ENCODE measurements at places on chromosomes 2 and 18.

- DNase-seq: no peak
Observed at GRCh38 chr2:152352616-152353015, 17.6 kb downstream of the FMNL2 start.

DNA sequence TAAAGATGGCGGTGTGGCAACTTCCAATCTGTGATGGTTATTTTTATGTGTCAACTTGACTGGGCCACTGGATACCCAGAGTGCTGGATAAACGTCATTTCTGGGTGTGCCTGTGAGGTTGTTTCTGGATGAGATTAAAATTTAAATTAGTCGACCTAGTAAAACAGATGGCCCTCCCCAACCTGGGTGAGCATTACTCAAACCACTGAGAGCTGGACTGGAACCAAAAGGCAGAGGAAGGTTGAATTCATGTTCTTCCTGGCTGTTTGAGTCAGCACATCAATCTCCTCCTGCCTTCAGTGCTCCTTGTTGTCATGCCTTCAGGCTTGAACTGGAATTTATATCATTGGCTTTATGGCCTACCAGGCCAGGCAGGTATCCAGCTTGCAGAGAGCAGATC, 190.8 kb upstream of the RGPD4 start:
- no peak for DNase-seq

- DNase-seq: no peak
Observed at GRCh38 chr18:7198326-7198725, 32.6 kb upstream of the LRRC30 start.

DNA sequence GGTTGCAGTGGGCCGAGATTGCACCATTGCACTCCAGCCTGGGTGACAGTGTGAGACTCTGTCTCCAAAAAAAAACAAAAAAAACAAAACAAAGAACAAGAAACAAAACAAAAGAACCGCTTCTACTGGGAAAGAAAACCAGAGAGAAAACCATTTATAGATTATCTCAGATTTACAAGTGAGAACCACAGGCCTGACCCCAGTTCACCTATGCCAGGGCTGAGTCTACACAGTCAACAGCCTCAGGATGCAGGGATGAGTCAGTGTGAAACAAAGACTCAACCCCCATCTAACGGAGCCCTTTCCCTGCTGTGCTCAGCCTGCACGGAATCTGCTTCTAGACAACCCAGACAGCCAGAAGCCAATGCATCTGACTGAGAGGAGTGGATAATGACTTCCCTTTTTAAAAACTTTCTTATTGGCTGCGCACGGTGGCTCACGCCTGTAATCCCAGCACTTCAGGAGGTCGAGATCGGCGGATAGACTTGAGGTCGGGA, 25.5 kb upstream of the YWHAQ start:
- no peak for DNase-seq

- DNase-seq: no peak
Observed at GRCh38 chr18:11689669-11690565, 853 bp downstream of the GNAL start.

- no peak for DNase-seq
Observed at GRCh38 chr2:122864728-122865127, 1109.3 kb downstream of the TSN start.

DNA sequence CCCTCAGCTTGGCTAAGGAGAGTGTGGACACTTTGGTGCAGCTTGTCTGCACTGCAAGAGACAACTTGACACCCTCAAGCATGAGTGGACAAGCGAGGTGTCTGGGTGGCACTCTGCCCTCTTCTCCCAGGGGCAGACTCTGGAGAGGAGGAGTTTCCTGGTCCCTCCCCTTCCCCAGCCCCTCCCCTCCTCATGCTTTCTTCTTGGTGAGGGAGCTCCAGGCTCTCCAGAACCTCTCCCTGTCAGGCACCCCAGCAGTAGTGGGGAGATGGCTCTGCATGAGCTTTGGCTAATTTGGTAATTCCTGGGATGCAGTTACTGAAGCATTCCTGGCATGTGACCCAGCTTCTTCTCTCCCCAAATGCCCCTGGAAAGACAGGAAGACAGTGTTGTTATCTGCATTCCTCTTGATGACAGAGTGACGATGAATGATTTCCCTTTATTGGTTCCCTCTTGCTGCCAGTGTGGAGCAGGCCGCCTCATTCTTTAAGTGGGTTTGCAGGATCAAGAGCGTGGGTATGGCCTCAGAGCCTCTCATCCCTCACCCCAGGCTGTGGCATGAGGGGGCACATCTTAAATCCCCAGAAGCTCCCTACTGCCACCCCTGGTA, 89.2 kb downstream of the STPG4 start:
- no peak for DNase-seq

- no peak for DNase-seq
Observed at GRCh38 chr2:211093743-211094303, 537.4 kb downstream of the CPS1 start.

- peak; percentile 15 for DNase-seq
Observed at GRCh38 chr2:10493075-10493633, 45.0 kb upstream of the ODC1 start.

- peak; percentile 60 for DNase-seq
Observed at GRCh38 chr2:176879426-176879995, 333.1 kb upstream of the HNRNPA3 start.

- no peak for DNase-seq
Observed at GRCh38 chr2:216696321-216696720, 972 bp upstream of the IGFBP5 start.

DNA sequence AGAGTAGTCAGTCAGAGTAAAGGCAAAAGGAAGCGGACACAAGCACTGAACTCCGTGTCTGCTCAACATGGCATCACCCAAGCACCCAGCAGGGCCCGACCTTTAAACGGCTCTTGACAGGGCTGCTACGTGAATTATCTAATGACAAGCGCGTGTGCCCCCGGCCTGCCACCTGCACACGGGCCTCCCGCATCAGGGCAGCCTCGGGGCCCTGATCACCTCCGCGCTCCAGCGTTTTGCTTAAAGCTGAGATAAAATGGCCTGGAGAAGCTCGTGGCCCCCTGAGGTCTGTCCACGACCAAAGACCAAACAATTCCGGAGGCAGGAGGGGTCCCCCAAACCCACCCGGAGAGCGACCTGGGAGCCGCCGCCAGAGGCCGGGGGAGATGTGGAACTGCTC, 376 bp downstream of the NDUFA10 start:
- no peak for DNase-seq

GRCh38 chr18:22342625-22343024, 75.1 kb downstream of the CTAGE1 start:
- DNase-seq: no peak

DNA sequence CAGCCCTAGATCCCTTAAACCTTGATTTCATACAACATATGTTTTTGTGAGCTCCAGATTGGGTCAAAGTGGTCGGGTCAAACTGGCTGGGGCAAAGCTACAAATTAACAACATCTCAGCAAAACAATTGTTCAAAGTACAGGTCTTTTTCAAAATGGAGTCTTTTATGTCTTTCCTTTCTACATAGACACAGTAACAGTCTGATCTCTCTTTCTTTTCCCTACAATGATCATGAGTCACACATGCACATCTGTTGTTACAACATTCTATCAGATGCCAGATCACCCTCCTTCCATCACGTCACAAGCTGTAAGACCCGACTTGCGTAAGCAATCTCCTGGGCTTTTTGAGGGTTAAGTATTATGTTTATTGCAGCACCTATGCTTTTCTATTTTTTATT, 55.1 kb downstream of the RHOB start:
- DNase-seq: no peak

- no peak for DNase-seq
Observed at GRCh38 chr2:230269715-230270114, 44.2 kb downstream of the SP140 start.

- DNase-seq: peak; percentile 14
Observed at GRCh38 chr2:134225841-134226240, 28.0 kb upstream of the MGAT5 start.

DNA sequence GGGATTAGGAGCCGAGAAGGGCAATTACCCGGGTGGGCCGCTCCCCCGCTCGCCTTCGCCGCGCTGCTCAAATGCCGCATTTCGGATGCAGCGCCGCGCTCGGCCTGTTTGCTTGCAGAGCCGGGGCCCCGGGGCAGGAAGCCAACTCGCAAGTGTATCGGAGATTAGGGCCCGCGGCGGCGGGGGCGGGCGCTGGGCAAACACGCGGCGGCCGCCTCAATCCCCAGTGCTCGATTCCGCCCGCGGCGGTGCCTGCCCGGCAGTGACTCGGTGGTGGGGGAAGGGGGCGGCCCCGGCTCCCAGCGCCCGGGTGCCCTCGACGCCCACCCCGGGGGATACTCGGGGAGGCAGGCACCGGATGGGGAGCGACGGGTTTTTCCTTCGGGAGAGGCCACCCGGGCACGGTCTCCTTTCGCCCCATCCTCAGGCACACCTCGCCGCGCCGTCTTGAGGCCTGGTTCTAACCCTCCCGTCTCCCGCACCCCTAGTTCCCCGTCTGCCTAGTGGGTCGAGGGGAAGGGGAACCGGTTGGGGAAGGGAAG, 26.6 kb upstream of the NOTO start:
- peak; percentile 24 for DNase-seq

- no peak for DNase-seq
Observed at GRCh38 chr2:195092341-195092740, 564.7 kb upstream of the SLC39A10 start.

- no peak for DNase-seq
Observed at GRCh38 chr18:75124551-75124950, 84.4 kb downstream of the PTGR3 start.

GRCh38 chr2:132448331-132448730, 31.7 kb downstream of the GPR39 start:
- no peak for DNase-seq

GRCh38 chr2:151730262-151730975, 3.9 kb downstream of the NEB start:
- DNase-seq: no peak

DNA sequence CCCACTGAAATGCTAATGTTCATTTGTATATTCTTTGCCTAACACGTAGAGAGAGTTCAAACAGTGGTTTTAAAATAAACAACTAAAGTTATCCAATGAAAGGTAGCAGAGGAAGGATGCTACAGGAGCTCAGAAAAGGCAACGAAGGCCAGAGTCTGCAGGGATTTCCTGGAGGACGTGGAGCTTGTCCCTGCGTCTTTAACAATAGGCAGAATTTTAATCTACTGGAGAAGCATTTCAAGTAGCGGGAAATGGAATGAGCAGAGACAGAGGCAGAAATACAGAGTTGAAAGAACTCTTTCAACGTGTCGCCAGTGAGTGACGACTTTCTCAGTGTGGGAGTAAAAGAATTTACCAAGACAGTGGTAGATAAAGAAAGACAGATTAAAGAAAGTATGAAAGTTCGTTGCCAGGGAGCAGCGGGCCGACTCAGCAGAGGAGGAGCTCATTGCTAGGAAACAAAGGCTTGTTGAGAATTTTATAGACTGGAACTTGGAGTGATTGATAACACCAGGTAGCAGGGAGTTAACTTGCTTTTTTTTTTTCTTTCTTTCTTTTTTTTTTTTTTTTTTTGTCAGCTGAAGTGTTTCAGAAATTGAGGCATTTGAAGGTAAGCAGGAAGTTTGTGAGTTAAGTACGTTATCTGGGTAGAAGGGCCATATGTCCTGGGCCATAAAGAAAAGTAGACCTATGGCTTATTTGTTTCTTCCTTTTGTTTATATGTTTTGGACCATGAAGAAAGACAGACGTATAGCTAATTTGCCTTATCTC, 625 bp upstream of the NBAS start:
- peak; percentile 50 for DNase-seq

- DNase-seq: no peak
Observed at GRCh38 chr2:118846953-118847761, at the start of gene EN1. TSS of gene EN1 (minus strand) at chr2:118847648. CDS start at chr2:118847167, 481 bp downstream.

GRCh38 chr2:200695191-200695590, 109.4 kb downstream of the AOX1 start:
- no peak for DNase-seq

GRCh38 chr18:23849141-23849540, 159.9 kb downstream of the LAMA3 start:
- no peak for DNase-seq

GRCh38 chr2:241065355-241065803, 36.7 kb downstream of the MTERF4 start:
- no peak for DNase-seq

DNA sequence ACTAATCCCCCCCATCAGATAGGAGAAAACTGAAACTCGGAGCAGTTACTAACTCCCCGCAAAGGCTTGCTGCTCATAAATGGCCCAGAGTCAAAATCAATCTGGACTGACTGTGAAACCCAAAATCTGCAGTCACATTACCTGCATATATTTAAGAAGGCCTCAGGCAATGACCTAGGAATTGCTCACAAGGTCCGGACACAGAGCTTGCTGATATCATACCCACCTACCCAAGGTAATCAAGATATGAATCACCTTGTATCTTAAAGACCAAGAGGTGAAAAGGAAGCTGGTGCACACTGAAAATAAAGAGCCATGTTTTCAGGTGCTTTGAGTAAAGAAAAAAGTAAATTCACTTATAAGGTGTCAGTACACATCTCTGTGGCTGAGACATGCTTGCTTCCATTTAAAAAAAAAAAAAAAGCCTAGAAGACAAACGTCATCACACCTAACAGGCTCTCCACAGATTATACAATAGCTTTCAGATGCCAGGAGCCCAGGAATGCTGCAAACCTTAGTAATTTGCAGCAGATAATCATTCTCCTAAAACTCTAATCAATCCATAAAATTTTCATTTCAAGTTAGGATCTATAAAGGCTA, 195.4 kb downstream of the ZEB2 start:
- DNase-seq: no peak

DNA sequence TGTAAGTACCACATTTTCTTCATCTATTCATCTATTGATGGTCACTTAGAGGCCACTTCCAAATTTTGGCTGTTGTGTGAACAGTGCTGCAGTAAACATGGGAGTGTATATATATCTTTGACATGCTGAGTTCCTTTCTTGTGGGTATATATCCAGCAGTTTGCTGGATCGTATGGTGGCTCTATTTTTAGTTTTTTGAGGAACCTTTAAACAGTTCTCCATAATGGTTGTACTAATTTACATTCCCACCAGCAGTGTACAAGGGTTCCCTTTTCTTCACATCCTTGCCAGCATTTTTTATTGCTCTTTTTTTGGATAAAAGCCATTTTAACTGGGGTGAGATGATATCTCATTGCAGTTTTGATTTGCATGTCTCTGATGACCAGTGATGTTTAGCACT, 7.3 kb upstream of the ATP5MC3 start:
- DNase-seq: no peak

DNA sequence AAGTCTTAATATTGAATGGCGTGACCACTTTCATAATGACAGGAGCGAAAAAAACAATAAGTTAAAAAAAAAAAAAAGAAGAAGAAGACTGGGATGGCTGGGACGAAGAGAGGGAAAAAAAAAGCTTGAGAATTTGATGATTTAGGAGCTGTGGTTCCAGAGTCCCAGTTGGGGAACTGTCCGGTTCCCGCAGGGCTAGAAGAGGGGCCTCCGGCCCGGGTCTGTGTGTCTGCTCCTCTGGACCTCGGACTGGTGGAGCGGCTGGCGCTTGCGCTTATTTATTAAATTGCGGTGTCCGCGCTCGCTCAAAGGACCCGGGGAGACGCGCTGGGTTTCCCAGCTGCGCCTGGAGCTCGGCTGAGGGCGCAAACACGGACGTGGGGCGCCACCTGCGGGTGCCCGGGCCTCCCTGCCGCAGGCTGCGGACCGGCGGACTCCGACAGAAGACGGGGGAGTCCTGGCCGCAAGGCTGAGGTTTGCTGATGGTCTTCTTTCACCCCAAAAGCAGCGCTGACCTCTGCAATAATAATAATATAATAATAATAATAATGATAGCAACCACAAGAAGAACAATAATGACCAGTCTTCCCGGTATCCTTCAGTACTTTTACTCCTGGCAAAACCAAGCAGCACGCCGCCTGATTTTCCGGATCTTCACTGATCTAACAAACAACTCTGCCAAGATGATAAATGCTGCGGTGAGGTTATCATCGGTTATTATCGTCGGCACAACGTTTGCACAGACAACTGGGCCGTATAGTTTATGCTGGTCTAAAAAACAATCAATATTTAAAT, at the start of gene CBLN2:
Gene CBLN2 (minus strand): TSS at position 251 of the 795 bp plus-strand sequence. CDS start 2,182 bp downstream, outside the sequence.
- DNase-seq: peak; percentile 88

- no peak for DNase-seq
Observed at GRCh38 chr2:62379566-62379965, 126.4 kb downstream of the TMEM17 start.
